ENCODE measurements at places on chromosomes 2 and 18. TPM values are rescaled to one million over a fixed set of nuclear protein-coding genes. Genes with fewer than 3 reads are reported as not detected.

LRRFIP1 gene
- total RNA-seq = 84.1 TPM

EML6 gene
- 0.23 TPM for total RNA-seq

- no peak for DNase-seq
Measured at GRCh38 chr2:129436809-129437208, 542.7 kb upstream of the RAB6C start.

- no peak for DNase-seq
Measured at GRCh38 chr2:181954538-181954883, 31.1 kb upstream of the PPP1R1C start.

MOCOS gene
- 1.9 TPM for total RNA-seq
